NCI-H1436 (cell line): ENCODE measurements at places on chromosomes 13 and 19.

DNA sequence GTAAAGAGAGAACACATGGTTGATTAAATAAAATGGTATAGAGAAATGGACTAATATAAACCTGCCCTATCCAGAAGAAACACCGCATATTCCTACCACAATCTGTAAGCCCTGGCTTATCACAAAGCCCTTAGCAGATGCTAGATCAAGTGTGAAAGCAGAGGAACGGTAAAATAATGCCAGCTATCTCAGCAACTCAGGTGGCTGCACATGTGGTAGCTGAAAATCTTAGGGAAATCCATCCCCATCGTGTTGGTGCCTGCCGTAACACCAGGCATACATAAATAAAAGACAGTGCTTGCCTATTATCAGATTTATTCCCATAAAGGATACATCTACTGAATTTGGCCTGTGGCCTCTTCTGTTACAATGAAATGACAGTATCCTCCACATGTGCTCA is 304.1 kb upstream of the MAB21L1 start:
- no peak for DNase-seq

DNA sequence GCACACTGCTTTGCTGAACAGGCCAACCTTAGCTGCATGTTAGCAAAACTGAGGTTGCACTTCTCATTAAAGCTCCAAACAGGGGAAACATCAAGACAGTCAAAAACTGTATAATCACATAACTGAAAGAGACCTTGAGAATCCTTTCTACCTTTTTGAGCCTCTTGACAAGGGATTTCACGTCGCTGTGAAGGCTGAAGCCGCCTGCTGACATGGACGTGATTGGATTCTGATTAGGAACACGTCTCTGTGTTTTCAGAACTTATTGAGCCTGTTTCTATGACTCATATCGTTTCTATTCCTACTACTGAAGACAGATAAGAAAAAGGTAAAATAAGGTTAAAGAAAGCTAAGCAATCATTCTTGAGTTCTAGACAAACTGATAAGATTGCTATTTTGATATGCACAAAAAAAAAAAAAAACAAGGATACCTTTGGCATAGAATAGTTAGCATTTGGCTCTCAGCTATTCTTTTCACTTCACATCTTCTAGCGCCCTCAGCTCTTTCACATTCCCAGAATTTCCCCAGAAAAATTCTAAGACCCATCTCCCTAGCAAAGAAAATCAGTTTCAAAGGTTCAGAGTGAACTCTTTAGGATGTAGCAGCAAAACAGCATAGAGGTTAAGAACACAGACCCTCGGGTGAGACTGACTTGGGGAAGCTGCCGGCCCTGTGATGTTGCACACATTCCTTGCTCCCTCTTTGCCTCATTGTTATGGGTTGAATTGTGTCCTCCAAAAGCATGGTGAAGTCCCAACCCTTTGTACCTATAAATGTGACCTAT is 81.6 kb downstream of the DOCK9 start:
- DNase-seq, result no peak

- DNase-seq, result no peak
These were observed 3.3 kb downstream of the PPP5C start for GRCh38 chr19:46350029-46350757.

DNA sequence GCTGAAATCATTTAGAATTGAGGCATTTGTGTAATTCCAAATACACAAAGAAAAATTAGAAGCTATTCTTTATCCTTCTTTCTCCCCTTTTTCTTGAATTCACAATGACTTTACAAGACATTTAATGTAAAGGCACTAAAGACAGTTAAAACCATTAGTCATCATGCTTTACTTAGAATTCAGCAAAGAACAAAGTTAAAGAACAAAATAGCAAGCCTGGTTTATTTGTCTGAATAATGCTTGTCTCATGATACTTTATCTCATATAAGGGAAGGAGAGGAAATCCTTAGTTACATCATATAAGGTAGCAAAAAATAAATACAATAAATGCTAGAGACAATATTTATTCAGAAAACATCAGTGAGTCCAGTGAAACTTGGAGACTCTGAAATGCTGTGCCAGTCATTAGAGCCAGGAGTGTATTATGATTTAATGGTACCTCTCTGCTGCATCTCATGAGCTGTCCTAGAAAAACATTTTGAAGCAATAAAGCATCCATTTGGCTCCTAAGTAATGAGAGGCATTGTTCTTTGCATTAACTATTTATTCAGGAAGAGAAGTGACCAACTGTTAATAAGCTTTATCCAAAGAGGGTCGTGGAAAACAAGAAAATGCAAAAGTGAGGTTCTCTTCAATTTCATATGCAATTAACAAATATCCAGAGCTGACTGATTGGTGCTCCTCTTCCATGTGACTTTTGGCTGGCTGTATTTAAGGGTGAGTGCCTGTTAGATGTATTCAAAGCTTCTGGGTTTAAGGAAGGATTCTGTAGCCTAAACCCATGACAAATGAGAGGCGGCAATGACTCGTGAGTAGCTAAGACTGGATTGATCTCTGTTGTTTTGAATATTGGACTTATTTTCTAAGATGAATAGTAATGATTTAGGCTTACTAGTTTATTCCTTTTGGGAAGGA is 105.0 kb downstream of the DGKH start:
- no peak for DNase-seq

DNA sequence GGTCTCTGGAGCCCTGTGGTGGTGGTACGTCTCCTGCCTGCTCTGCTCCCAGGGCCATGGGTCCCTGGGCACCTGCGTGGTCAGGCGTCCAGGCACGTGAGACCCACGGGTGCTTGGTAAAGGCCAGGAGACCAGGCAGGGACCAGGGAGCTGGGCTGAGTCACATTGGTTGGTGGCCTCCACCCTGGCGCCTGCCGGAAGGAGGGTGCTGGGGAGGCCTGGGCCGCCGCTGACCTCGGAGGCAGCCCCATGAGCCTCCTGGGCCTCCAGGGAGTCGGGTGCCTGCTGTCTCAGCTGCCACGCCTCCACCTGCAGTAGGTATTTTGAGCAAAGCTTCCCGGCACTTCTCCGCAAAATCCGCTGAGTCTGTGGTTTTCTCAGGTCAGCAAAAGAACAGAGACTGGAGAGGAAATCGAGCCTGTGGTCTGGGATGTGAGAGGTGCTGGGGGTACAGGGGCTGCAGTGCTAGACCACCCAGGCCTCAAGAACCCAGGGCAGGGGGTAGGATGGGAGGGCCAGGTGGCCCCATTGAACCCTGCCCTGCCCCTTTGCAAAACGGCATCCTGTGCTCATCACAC is 3.6 kb upstream of the PLK5 start:
- no peak for DNase-seq

- no peak for DNase-seq
These were observed 24.9 kb upstream of the WDR18 start for GRCh38 chr19:958967-959855.

- no peak for DNase-seq
These were observed 7.8 kb upstream of the SYCN start for GRCh38 chr19:39211731-39212374.

GRCh38 chr19:58364146-58364545 is 1.6 kb upstream of the ZNF497 start:
- DNase-seq, result no peak
